ENCODE measurements at places on chromosomes 12 and 14.

GRCh38 chr14:81519200-81520011 lies 14.2 kb downstream of the SEL1L start:
- no peak for DNase-seq

DNA sequence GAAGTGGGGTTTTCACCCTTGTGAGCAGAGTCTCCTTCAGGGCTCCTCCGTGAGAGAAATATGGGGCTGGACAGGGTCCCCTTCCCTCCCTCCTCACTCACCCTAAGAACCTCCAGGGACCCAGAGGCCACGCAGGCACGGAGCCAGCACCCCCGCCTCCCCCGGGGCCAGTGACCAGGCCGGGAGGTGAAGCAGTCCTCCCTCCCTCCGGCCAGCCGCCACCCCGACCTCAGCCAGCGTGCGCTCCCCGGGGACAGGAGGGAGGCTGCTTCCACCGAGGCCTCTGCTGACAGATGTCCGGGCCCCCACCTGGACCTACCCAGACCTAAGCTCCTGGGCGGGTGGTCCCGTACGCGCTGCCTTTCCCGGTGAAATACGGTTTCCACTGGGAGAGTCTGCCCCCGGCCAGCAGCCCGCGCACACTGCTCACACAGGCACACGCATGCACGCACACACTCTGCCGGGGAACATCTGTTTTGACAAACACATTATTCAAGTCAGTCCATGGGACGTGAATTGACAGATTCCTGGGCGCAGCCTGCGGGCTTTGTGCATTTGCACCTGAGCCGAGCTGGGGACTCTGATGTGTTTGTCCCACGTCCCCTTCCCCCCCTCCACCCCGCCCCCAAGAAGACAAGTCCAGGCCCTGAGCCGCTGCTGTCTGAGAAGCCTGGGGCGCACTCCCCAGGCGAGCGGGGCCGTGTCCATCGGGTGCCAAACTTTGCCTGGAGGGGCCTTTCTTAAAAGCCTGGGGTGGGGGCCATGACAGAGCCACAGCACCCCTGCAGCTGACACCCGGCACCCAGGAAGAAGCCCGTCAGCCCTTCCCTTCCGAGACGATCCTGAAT lies 725 bp downstream of the RIMBP2 start:
- DNase-seq: no peak

GRCh38 chr12:19654650-19655376 lies 215.5 kb downstream of the AEBP2 start:
- DNase-seq: no peak

DNA sequence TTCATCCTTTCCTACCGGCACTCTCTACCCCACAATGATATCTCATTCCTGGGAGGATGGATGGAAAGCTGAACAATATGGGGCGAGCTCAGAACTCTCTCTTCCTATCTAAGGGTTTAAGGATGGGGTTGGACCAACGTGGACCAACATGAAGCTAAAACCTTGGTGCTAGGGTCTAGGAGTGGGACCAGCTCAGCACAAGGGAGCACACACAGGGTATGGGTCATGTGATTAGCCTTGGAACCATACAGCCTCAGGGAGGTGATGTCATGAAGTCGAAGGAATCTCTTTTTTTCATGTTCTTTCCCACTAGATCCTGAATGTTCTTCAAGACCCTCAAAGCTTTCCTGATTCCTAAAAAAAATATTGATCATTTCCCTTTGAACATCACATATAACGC lies 3.3 kb downstream of the GUCY2C start:
- no peak for DNase-seq

All from stimulated activated CD4-positive, alpha-beta T cell treated with anti-CD3 and anti-CD28 coated beads, Interleukin-1b, Interleukin-23, amount 100 ng/mL, for 1 hour (primary cell).